ENCODE measurements at places on chromosomes 7 and 10. TPM values are rescaled to one million over a fixed set of nuclear protein-coding genes. Genes with fewer than 3 reads are reported as not detected.

PPP1R17 gene
- not detected for total RNA-seq

SERPINE1 gene
- 1.2 TPM for total RNA-seq

CDHR1 gene
- 7.4 TPM for total RNA-seq

ZSCAN25 gene
- 8.1 TPM for total RNA-seq

TMEM184A gene
- total RNA-seq, result 0.62 TPM

GRCh38 chr10:45220931-45221330 is 94.5 kb downstream of the OR13A1 start:
- no peak for DNase-seq

DNA sequence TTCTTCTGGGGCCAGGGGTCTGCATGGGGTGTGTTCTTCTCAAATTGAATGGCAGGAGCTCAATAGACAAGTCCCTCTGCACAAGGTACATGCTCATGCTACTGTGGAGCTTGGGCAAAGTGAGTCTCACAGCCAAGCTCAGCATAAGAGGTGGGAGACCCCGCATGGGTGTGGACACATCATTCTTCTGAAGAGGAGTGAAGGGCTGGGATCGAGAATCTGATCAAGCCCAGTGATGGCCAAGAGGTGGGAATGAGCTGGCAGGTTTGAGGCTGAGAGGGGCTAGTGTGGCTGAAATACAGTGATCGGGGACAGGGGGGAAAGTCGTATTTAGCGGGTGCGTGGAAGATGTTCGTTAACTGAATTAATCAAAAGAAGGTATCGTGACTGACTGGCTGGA is 32.6 kb downstream of the CDH23 start:
- DNase-seq, result no peak

- DNase-seq, result no peak
Measured at GRCh38 chr10:1187855-1188557, 131.8 kb downstream of the WDR37 start.

- peak; percentile 44 for DNase-seq
Measured at GRCh38 chr7:129781928-129782817, 170.6 kb downstream of the UBE2H start.

- DNase-seq, result no peak
Measured at GRCh38 chr10:106992055-106992454, 172.5 kb downstream of the SORCS1 start.

Measured in right cardiac atrium (tissue), 5 donors.